ENCODE measurements at places on chromosomes 2 and 18.
A peak's percentile ranks its signal among the peaks of the same experiment; 100 is the strongest.

- no peak for DNase-seq
Observed at GRCh38 chr18:75378376-75379315, 48.9 kb downstream of the SMIM21 start.

DNA sequence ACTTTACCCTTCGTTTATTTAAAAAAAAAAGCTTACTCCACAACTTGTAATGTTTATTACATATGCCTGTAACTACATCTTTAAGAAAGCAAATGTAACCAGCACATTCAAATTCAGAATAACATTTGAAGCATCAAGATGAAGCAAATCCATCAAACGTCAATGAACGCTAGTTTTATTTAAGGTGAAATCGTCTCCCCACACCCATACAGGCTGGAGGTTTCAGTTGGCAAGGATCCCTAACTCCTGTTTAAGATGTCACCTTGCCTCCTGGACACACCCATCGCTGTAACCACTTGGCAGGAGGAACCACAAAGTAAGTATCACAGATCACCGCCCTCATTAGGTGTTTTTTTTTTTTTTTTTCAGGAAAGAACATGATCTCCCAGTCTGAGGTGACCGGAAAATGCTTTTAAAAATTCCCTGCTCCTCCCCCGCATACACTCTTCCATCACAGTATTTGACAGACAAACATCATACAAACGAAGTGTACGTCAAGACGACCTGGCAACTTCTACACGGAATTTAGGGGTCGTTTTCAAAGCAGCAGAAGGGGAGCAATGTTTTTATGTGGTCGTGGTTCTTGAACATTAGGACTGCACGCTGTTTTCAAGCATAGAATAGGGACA, 19.7 kb upstream of the STPG4 start:
- peak; percentile 9 for DNase-seq

- DNase-seq = no peak
Observed at GRCh38 chr2:158809816-158810215, 14.7 kb downstream of the DAPL1 start.

GRCh38 chr18:46301081-46301480, 196.9 kb downstream of the HAUS1 start:
- no peak for DNase-seq

DNA sequence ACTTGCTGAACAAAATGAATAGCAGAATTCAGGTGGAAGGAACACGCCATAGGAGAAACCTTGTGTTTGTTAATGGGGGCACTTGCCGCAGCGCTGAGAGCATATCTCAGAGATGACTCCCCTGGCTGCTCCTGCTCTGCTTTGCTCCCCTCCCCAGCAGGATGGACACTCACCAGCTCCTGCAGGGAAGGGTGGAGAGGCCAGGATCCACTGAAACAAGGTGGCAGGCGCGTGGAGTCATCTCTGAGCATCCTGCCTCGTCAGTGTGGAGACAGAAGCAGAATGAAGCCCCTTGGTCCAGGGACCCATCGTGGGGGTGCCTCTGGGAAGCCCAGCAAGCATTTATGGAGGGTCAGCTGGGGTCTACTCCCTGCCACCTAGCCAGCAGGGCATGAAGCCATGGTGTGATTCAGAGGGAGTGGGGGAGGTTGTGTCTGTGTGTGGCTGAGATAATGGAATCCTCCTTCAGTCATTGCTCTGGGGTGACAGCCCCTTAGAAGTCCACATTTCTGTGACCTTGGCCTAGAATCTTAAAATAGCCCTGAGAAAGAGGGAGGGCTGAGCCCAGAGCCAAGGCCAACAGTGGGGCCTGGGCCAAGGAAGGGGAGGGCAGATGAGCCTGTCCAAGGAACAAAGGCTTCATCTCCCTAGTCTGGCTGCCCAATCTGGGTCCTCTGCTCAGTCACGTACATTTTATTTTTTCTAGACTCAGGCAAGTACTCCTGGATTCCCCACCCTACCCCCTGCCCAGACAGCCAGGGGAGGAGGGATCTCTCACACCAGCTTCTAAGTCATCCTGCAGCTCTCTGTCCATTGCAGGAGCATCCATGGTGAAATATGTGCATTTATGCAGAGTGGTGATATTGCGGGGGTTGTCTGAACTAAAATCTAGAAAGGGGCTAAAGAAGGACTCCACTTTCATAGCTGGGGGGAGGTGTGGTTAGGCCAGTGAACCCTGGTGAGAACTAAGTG, 215.4 kb downstream of the ZBTB7C start:
- no peak for DNase-seq

- DNase-seq = no peak
Observed at GRCh38 chr2:156471762-156472161, 35.6 kb downstream of the GPD2 start.

DNA sequence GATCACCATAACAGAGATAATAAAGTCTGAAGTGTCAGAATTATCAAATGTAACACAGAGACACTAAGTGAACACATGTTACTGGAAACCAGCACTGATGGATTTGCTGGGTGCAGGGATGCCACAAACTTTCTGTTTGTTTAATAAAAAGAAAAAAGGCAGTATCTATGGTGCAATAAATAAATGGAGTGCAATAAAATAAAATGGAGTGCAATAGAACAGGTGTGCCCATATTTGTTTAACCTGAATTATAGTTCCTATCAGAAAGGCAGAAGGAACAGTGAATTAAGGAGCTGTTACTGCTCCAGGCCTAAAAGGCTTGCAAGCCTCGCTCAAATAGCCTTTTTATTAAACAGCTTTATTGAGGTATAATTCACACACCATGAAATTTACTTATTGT, 81.0 kb upstream of the KIDINS220 start:
- DNase-seq = no peak

All from activated T-helper 9 cell treated with anti-CD3 and anti-CD28 coated beads, Interleukin-2, amount 50 U/mL, for 16 hours (primary cell).